T-helper 9 cell (primary cell): ENCODE measurements at places on chromosomes 16 and 17.

- no peak for DNase-seq
Measured at GRCh38 chr17:48835971-48836370, 5.1 kb downstream of the CALCOCO2 start.

DNA sequence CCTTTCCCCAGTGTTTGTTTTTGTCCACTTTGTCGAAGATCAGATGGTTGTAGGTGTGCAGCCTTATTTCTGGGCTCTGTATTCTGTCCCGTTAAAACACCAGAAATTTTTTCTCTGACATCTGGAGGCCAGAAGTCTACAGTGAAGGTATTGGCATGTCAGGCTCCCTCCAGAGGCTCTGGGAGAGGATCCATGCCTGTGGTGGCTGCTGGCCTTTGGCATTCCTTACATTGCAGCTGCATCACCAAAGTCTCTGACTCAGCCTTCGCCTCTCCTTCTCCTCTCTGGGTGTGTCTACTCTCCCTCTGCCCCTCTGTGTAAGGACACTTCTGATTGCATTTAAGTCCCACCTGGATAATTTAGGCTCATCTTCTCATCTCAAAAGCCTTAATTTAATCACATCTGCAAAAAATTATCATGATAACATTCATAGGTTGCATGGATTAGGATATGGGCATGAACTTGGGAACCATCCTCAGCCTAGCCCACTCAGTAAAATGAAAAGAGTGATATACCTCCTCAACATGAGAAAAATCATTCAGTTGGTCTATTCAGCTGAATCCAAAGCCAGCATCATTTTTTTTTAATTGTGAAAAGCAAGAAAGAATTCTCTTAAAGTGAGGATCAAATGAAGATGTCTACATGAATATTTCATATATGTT lies 78.0 kb downstream of the MAP2K6 start:
- no peak for DNase-seq

GRCh38 chr16:66391726-66392670 lies 25.5 kb downstream of the CDH5 start:
- no peak for DNase-seq

DNA sequence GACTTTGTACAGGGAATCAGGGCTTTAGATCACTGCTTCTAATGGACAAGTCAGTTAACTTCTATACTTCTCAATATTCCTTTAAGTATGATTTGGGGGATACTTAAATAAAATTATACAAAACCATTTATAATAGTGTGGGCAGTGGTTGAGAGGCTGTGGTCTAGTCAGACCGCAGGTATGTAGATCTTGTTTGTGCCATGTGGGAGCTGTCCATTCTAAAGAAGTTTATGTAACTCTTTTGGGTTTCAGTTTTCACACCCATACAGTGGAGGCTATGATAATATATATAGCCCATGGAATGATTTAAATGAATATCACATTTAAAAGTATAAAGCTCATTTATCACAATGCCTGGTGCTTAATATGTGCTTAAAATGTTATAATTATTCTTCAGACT lies 654.3 kb upstream of the KIF2B start:
- no peak for DNase-seq

DNA sequence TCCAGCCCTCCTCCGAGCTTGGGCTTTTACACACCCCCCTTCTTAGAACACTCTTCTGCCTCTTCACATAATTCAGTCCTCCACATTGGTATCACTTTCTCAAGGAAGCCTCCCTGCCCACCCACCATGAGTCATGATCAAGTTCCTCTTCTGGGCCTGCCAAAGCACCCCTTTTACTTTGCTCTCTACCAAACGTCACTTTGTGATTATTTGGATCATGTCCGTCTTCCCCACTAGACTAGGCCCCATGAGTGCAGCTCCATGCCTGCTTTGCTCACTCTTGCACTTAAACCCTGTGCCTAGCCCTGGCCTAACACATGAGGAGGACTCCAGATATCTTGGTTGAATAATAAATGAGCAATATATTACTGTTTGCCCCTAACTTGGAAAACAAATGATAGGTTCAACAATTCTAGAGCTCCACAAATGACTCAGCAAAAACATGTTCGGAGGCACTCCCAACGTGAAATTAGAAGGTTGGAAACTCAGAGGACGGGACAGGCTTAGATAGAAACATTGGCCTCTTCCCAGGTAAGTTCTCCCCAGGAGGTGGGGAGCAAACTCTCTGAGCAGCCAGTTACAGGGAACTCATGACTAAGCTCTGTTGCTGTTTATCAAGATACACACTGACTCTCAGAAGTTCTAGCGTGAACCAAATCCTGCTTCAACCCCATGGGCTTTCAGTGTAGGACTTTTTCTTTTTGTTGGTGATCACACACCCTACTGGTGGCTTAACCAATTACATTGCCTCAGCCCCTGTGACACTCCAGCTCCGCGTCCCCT lies 28.3 kb downstream of the G6PC1 start:
- DNase-seq = no peak

DNA sequence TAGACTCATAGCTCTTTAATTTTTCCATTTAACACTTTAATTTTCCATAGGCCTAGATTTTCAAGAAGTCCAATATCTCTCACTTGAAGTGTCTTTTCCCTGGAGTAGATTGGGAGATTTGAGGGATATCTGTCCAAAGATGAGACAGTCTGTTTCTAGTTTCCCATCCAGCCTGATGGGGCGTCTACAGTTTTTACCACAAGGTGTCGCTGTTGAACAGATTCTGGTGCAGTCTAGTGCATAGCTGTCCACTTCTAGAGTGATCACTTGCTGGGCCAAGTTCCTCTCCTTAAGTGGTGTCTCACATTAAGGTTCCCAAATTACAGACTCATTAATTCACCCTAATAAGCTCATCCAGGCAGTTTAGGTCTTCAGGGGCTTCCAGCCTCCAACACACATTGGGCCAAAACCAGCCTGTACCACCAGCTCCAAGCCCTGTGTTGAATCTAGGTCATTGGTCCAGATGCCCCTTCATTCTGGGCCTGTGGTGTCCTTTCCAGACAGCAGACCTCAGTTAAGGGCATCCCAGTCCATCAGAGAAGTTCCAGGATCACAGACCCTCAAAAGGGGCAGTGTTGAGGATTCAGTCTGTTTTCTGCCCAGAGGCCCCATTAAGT lies 9.4 kb downstream of the SNX20 start:
- peak; percentile 51 for DNase-seq

DNA sequence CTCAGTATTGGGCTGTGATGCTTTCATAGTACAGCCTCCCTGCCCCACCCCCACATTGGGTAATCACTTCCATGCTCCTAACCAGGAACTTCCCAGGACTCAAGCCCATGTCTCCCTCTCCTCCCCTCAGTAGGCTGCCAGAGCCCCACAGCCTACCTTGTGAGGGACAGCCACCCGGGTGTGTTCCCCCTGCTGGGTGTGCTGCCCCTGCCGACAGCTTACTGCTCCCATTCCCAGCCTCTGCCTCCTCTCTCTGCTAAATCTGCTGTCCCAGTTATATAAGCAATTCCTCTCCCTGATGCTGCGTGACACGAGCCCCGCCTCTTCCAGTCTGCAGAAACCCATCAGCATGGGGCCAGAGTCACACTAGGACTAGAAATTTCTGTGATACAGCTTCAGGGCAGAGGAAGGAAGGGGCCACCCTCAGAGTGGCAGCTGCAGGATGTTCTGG lies at the start of gene RSKR:
TSS of gene RSKR (minus strand) at position 255 of the 451 bp plus-strand sequence. CDS start at position 231, 24 bp downstream.
- no peak for DNase-seq

DNA sequence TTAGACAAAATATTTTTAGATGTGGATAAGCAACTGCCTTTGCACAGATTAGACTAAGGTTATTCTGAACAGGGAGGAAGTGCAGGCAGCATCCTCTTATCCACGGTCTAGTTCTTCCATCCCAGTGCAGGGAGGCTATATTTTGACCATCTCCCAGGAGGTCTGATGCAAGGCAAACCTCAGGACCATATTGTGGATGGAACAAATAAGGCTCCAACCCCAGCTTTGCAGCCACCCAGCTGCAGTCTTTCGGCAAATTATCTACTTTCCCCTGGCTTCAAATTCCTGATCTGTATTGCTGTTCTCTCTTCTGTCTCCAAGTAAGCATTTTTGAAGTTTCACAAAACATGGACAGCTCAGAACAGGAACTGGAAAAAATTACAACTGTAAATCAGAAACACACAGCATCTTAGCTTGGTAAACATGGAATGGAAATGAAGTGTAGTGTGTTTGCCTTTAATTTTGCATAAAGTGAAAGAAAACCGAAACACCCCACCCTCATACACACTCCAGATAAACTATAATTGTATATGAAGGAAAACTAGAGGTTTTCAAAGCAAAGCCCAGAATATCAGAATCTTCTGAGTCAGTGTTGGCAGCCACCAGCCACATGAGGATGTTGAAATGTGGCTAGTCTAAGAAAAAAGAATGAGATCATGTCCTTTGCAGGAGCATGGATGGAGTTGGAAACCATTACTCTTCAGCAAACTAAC lies 33.5 kb upstream of the MON1B start:
- no peak for DNase-seq

DNA sequence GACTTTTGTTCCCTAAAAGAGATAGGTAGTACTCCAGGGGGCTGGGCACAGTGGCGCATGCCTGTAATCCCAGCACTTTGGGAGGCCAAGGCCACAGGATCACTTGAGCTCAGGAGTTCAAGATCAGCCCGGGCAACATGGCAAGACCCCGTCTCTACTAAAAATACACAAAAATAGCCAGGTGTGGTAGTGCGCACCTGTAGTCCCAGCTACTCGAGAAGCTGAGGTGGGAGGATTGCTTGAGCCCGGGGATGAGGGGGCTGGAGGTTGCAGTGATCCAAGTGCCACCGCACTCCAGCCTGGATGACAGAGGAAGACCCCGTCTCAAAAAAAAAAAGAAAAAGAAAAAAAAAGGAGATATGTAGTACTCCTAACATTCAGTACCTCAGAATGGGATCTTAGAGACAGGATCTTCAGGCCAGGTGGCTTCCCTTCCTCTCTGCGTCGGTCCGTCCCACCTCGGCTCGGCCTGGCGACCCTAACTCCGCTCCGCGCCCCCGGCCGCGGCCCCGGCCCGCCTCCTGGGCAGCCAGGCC lies 89.6 kb downstream of the CDC27 start:
- no peak for DNase-seq

- DNase-seq = no peak
Measured at GRCh38 chr17:10745231-10745630, 15.4 kb upstream of the TMEM220 start.

DNA sequence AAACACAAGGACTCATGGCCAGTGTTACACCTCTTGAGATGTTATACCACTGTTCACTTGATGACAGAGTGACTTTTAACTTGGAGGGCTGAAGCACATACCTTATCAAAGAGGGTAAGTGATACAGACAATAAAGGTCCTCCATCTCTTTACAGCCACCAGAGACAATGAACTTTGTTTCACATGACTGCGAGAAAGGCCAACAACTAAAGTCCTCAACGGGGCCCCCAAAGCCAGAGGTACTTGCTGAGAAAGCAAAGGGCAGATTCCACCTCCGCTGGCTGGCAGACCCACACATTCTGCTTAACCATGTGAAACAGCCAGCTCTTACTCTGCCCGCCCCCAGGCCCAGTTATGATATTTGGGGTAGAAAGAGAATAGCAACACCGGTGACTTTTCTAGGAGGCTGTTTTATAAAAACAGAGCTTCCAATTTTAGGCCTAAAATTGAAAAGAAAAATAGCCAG lies 21.4 kb downstream of the DCUN1D3 start:
- DNase-seq = no peak

- DNase-seq = no peak
Measured at GRCh38 chr17:79306424-79307318, 232.0 kb downstream of the ENGASE start.

- DNase-seq = no peak
Measured at GRCh38 chr17:43699438-43699756, 37.7 kb upstream of the MEOX1 start.

- no peak for DNase-seq
Measured at GRCh38 chr16:53768593-53768992, 64.6 kb downstream of the FTO start.

GRCh38 chr17:74491626-74492025 lies 25.2 kb downstream of the CD300A start:
- DNase-seq = no peak

DNA sequence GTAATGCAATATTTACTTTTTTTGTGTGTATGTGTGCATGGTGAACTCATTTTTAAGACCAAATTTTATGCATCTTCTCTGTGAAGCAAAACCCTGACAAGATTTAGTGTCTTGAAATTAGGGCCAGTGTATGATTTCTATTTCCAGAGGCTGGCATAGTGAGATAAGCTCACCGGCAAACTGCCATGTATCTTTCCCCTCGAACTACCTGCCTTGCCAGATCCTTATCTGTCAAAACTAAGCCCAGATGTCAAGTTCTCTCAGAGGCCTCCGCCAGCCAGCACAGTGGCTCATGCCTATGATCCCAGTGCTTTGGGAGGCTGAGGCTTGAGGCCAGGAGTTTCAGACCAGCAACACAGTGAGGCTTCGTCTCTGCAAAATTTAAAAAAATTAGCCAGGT lies 10.0 kb downstream of the USP32 start:
- no peak for DNase-seq

GRCh38 chr16:56862776-56863175 lies 2.2 kb upstream of the SLC12A3 start:
- DNase-seq = no peak

- DNase-seq = no peak
Measured at GRCh38 chr17:3667366-3668278, 756 bp downstream of the TAX1BP3 start.

DNA sequence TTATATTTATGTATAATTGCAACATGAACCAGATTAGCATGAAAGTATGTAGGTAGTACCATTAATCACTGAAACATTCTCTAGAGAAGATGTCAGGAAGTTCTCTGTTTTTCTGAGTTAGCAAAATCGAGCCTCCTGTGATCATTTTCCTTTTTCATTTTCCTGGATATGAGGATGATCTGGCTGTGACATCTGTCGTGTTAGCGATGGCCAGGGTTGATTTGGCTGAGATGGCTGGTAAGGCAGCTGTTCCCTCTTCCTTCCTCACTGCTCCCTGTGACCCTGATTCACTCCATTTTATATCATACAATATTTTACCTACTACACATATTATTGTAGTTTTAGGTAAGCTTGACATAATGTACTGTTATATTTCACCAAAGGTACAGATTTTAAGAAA lies 10.3 kb downstream of the CNTNAP4 start:
- no peak for DNase-seq

- no peak for DNase-seq
Measured at GRCh38 chr16:64782484-64782883, 339.4 kb downstream of the CDH11 start.

DNA sequence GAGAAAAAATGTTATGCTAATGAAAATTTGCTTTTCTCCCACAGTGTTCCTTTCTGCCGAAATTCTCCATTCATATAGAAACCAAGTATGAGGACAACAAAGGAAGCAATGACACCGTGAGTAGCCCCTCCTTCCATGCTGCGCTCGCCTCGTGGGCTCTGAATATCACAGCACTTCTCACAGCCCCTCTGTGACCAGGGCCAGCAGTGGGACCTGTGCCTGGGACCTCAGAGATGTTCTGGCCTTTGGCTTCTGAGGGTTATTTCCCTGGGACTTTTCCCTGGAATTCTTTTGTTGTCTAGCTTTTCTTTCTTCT lies 139.6 kb upstream of the NOL11 start:
- no peak for DNase-seq

- DNase-seq = no peak
Measured at GRCh38 chr17:56313201-56313600, 159.9 kb downstream of the ANKFN1 start.

- no peak for DNase-seq
Measured at GRCh38 chr16:11602321-11602720, 15.6 kb upstream of the LITAF start.

- no peak for DNase-seq
Measured at GRCh38 chr16:65274566-65274965, 152.7 kb upstream of the CDH11 start.
